Activated CD4-positive, alpha-beta T cell treated with anti-CD3 and anti-CD28 coated beads, Interleukin-2, amount 10 ng/mL, durations not matched to agents 7 days and 5 days (primary cell): ENCODE measurements at places on chromosomes 4 and X. TPM values are rescaled to one million over a fixed set of nuclear protein-coding genes. Genes with fewer than 3 reads are reported as not detected.

FANCB gene
- 14.7 TPM for total RNA-seq

GYPB gene
- not detected for total RNA-seq

SULT1B1 gene
- 6.3 TPM for total RNA-seq

SLC9B1 gene
- total RNA-seq, result 2.3 TPM

GRIA3 gene
- not detected for total RNA-seq

TAF7L gene
- not detected for total RNA-seq

CSAG2 gene
- total RNA-seq, result not detected

UCP1 gene
- total RNA-seq, result not detected

NAA11 gene
- total RNA-seq, result not detected

PRDM5 gene
- total RNA-seq, result not detected

RASSF6 gene
- total RNA-seq, result not detected

GAGE12F gene
- total RNA-seq, result not detected

BANK1 gene
- 0.06 TPM for total RNA-seq

DNA sequence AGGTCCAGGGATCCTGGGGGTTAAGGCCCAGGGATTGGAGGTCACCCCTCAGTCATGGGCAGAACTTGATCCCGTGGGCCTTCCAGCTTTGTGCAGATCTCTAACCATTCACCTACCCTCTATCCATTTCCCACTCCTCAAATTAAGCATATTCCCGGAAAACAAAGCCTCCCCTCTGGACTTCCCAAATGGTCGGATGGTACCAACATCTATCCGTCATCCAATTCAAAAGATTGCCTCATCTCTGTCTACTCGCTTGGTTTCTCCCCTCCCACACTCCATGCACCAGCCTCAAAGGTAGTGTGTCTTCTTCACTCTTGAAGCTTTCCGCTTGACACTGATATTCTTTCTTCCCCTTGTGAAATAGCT lies 473 bp upstream of the BCLAF3 start:
- peaks cover 2% of the 10 kb centered on the region for H3K27me3 ChIP-seq
- H3K27ac ChIP-seq, result peak overlapping the region; percentile 88
- H3K4me3 ChIP-seq, result peak overlapping the region; percentile 79
- DNase-seq, result peak; percentile 6
- H3K4me1 ChIP-seq, result peaks cover 19% of the 10 kb centered on the region

GRCh38 chr4:84952004-84952403 lies 14.5 kb downstream of the WDFY3 start:
- no peak overlapping the region for H3K4me3 ChIP-seq
- H3K36me3 ChIP-seq, result no peaks in the 10 kb centered on the region
- H3K4me1 ChIP-seq, result no peaks in the 10 kb centered on the region
- DNase-seq, result no peak

GRCh38 chr4:128986908-128987307 lies 106.4 kb downstream of the SCLT1 start:
- peaks cover 48% of the 10 kb centered on the region for H3K36me3 ChIP-seq
- no peak for DNase-seq
- no peak overlapping the region for H3K4me3 ChIP-seq
- no peaks in the 10 kb centered on the region for H3K4me1 ChIP-seq
- no peaks in the 10 kb centered on the region for H3K27me3 ChIP-seq

GRCh38 chr4:74152836-74153235 lies 5.1 kb upstream of the MTHFD2L start:
- peaks cover 10% of the 10 kb centered on the region for H3K4me1 ChIP-seq
- peaks cover 38% of the 10 kb centered on the region for H3K27me3 ChIP-seq
- H3K4me3 ChIP-seq, result no peak overlapping the region
- no peak for DNase-seq

DNA sequence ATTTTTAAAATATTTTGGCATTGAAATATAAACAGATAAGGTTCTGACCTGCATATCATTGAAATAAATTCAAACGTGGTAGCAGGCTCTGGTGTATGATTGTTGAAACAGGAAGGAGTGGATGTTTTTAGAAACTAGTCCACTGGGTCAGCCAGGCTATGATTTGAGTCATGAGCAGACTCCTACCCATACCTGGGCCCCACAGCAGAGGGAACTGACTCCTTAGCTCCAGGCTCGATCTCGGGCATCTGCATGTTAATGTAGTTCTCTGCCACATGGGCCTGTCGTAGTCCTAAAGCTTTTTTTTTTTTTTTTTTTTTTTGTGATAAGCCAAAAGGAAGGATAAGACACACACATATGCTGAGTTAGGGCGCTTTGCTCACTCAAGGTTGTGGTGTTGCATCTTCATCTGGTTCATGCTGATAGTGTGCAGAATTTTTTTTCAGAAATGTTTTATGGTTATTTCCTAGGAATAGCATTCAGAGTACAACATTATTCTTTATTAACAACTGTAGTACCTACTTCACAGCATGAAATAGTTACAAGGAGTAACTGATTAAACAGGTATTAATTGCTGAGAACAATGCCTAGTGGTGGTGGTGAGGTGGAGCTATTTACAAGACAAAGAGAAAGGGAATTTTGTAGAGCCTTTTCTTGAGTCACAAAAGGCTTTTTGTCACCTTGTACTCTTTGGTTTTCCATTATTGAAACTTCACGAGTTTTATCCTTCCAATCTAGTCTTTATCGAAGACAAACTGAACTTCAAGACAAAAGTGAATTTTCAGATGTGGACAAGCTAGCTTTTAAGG lies 27.3 kb downstream of the OFD1 start:
- no peaks in the 10 kb centered on the region for H3K27me3 ChIP-seq
- no peak for DNase-seq
- no peak overlapping the region for H3K4me3 ChIP-seq
- H3K27ac ChIP-seq, result no peak overlapping the region
- H3K4me1 ChIP-seq, result peaks cover 5% of the 10 kb centered on the region

DNA sequence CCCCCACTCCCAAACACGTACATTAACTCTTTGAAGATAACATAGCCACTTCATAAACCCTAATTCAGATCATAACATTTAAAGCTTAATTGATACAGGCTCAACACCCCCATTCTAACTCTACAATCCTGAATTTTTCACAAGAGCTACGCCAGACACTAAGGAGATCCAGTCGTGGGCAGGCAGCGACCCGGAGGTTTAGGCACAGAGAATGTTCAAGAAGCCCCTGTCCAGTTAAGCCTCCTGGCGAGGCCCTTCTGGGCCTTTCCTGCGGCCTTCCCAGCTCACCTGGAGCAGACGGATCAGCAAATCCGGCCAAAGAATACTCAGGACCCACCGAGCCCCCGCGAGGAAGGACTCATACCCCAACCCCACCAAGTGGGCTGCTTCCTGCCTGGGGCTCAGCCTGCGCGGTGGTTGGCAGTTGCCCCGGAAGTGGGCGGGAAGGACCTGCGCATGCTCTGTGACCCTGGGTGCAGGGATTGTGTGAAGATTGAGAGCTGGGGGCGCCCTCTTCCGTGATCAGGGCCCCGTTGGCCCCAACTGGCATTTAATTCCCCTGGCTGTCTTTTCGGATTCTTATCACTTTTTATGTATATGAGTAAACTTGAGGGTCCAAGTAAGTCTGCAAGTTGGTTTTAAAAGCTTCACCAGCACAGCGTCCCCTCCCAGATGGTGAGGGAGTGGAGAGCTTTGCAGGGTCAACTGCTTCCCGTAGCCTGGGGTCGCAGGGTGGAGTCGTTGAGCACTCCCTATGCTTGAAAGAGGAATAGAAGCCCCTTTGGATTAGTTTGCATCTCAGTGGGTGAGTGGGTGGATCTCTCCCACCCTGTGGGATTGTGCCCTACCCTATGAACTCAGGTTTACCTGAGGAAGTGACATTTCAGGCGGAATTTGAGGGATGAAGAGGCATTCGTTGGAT lies at the start of gene TRIM61:
Gene TRIM61 (minus strand): TSS at position 415 of the 922 bp plus-strand sequence. CDS start 7,655 bp downstream, outside the sequence.
- H3K27me3 ChIP-seq, result peaks cover 1% of the 10 kb centered on the region
- H3K27ac ChIP-seq, result peak within 1 kb of the TSS; percentile 47
- DNase-seq, result peak; percentile 55
- peaks cover 2% of the 10 kb centered on the region for H3K36me3 ChIP-seq
- H3K4me1 ChIP-seq, result peaks cover 7% of the 10 kb centered on the region

- no peak overlapping the region for H3K4me3 ChIP-seq
- no peaks in the 10 kb centered on the region for H3K27me3 ChIP-seq
- no peak for DNase-seq
These were observed 37.0 kb downstream of the IRS4 start for GRCh38 chrX:108699368-108699767.

- no peaks in the 10 kb centered on the region for H3K4me1 ChIP-seq
- no peaks in the 10 kb centered on the region for H3K27me3 ChIP-seq
- DNase-seq, result peak; percentile 29
- H3K4me3 ChIP-seq, result no peak overlapping the region
- H3K27ac ChIP-seq, result no peak overlapping the region
- H3K36me3 ChIP-seq, result no peaks in the 10 kb centered on the region
These were observed 833.9 kb upstream of the PRKX start for GRCh38 chrX:4547213-4547836.

GRCh38 chrX:41394293-41394692 lies 52.9 kb upstream of the NYX start:
- H3K4me3 ChIP-seq, result no peak overlapping the region
- no peak overlapping the region for H3K27ac ChIP-seq
- peaks cover 3% of the 10 kb centered on the region for H3K4me1 ChIP-seq
- H3K27me3 ChIP-seq, result no peaks in the 10 kb centered on the region

DNA sequence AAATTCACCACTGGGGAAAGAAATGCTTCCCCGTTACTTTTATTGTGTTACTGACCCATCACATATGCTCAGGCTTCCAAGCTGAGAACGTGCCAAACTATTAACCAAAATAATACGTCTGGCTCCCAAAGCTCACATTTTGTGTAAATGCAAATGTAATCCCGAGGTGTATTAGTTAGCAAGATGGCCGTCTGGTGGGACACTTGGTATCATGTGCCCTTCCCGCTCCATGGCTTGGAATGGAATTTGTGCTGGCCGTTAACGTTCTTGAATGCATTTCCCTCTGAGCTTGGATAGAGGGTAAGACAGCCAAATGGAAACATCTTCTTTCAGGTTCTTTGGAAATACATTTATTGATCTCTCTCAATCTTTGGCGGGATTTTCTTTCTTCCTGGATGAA lies 105.0 kb downstream of the MFAP3L start:
- H3K4me1 ChIP-seq, result no peaks in the 10 kb centered on the region
- no peaks in the 10 kb centered on the region for H3K27me3 ChIP-seq
- H3K36me3 ChIP-seq, result no peaks in the 10 kb centered on the region
- no peak overlapping the region for H3K27ac ChIP-seq
- H3K4me3 ChIP-seq, result no peak overlapping the region
- DNase-seq, result no peak

DNA sequence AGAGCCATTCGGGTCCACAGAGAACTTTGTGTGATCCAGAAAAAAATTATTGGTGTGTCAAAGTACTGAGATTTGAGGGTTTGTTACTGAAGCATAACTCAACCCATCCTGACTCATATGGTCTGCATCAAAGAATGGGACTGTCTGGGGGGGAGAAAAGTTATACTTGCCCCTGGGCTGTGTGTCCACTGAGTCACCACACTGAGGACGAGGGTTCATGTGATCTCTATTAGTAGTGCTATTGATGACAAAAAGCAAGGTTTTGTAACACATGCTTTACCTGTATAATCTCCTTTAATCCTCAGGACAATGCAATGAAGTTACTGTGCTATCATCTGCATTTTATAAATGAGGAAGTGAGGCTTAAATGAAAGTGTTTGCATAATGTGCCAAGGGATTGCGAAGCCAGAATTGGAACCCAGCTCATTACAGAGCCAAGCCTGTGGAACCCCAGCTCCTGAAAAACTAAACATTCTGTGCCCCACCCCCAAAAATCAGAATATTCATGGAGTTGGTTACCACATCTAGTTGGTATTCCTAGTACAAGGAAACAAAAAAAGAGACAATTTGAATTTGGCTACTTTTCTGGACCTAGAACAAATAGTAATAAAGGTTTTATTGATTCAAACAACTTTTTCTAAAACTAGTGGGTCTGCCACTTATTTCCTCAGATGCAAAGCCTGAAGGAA lies 31.2 kb downstream of the CCDC149 start:
- DNase-seq, result no peak
- H3K4me1 ChIP-seq, result no peaks in the 10 kb centered on the region
- no peak overlapping the region for H3K4me3 ChIP-seq
- H3K27ac ChIP-seq, result no peak overlapping the region
- H3K36me3 ChIP-seq, result no peaks in the 10 kb centered on the region

DNA sequence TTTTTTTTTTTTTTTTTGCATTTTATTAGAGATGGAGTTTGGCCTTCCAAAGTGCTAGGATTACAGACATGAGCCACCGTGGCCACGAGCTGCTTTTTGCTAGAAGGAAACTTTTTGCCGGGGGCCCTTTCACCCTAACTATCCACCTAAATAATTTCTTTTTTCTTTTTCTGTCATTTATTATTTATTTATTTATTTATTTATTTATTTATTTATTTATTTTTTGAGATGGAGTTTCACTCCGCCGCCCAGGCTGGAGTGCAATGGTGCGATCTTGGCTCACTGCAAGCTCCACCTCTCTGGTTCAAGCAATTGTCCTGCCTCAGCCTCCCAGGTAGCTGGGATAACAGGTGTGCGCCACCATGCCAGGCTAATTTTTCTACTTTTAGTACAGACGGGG lies 303.9 kb downstream of the ASMT start:
- H3K27me3 ChIP-seq, result no peaks in the 10 kb centered on the region
- H3K27ac ChIP-seq, result no peak overlapping the region
- H3K36me3 ChIP-seq, result no peaks in the 10 kb centered on the region
- DNase-seq, result no peak

- H3K27me3 ChIP-seq, result no peaks in the 10 kb centered on the region
- no peaks in the 10 kb centered on the region for H3K36me3 ChIP-seq
- H3K27ac ChIP-seq, result no peak overlapping the region
- no peaks in the 10 kb centered on the region for H3K4me1 ChIP-seq
- no peak for DNase-seq
These were observed 71.8 kb downstream of the SUPT20HL2 start for GRCh38 chrX:24241822-24242648.

- no peak overlapping the region for H3K27ac ChIP-seq
- no peak for DNase-seq
- peaks cover 10% of the 10 kb centered on the region for H3K36me3 ChIP-seq
- H3K4me3 ChIP-seq, result no peak overlapping the region
- peaks cover 19% of the 10 kb centered on the region for H3K4me1 ChIP-seq
These were observed 8.1 kb upstream of the SMS start for GRCh38 chrX:21932292-21933002.

- H3K27me3 ChIP-seq, result no peaks in the 10 kb centered on the region
- no peaks in the 10 kb centered on the region for H3K4me1 ChIP-seq
- no peak for DNase-seq
These were observed 138.8 kb upstream of the VCX start for GRCh38 chrX:7704205-7704604.

- peak; percentile 63 for DNase-seq
- no peak overlapping the region for H3K27ac ChIP-seq
- H3K4me3 ChIP-seq, result no peak overlapping the region
- peaks cover 24% of the 10 kb centered on the region for H3K36me3 ChIP-seq
- H3K4me1 ChIP-seq, result peaks cover 10% of the 10 kb centered on the region
These were observed 9.1 kb downstream of the LAMTOR3 start for GRCh38 chr4:99885063-99885664.

GRCh38 chrX:50952406-50952805 lies 41.9 kb downstream of the BMP15 start:
- H3K4me3 ChIP-seq, result no peak overlapping the region
- no peaks in the 10 kb centered on the region for H3K36me3 ChIP-seq
- no peak overlapping the region for H3K27ac ChIP-seq
- no peak for DNase-seq

GRCh38 chr4:3476341-3476747 lies 13.2 kb downstream of the DOK7 start:
- no peaks in the 10 kb centered on the region for H3K4me1 ChIP-seq
- no peaks in the 10 kb centered on the region for H3K36me3 ChIP-seq
- no peak overlapping the region for H3K4me3 ChIP-seq
- no peak overlapping the region for H3K27ac ChIP-seq
- no peak for DNase-seq
